ENCODE measurements at places on chromosomes 5 and 9.

- DNase-seq = peak; percentile 50
These were observed at the start of gene SHISAL2B for GRCh38 chr5:64690417-64691151. TSS of gene SHISAL2B (plus strand) at chr5:64690503. CDS start at chr5:64690624, 121 bp downstream.

- DNase-seq = no peak
These were observed 207.1 kb downstream of the SEMA5A start for GRCh38 chr5:9338796-9339195.

GRCh38 chr9:128304971-128305288 lies 17.3 kb downstream of the TRUB2 start:
- DNase-seq = peak; percentile 98

DNA sequence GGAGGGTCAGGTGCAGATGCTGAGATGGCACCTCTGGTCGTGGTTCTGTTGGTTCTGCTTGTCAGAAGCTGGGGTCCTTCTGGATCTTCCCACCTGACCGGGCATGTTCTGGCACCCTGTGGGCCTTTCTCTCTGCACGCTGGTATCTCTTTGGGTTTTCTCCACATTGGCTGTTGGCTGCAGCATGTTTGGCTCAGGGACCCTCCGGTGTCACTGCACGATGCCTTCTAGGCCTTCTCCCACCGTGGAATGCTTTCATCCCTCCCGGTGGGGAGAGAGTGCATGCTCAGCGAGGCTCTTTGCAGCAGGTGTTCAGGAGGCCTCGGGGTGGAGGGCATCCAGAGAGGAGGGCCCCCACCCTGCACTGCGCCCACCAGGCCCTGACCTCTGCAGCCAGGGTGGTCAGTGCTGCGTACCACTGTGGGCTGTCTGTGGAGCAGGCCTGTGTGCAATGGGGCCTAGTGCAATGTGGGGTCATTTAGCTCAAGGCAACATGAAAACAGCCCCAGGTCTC lies 119.4 kb downstream of the WNK2 start:
- no peak for DNase-seq

DNA sequence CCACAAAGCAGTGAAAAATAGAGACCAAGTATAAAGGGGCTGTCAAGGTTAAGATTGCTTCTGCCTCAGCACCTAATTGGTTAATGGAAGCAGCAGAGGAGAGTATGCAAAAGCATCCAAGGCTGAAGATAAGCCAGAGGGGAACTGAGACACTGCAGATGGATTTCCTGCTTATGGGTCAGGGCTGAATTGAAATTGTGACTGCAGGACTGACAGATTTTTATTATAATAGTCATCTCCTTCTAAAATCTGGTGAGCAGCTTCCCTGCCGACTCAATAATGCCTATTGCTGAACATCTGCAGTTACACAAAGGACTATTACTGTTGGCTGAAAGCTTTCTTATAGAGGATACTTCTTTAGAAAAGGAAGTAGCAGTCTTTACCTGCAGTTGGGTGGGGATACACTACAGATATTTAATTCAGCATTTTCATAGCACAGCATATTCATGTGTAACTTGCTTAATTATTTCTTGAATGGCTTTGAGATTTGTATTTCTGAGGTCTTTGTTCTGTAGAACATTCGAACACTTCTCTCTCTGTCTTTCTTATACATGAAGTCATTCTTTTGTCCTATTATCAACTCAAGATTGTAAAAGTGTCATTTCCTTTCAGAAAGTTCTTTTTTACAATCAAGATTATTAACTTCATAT lies 363.0 kb upstream of the RIOK2 start:
- no peak for DNase-seq

- DNase-seq = no peak
These were observed 414.3 kb upstream of the PAPPA start for GRCh38 chr9:115739096-115739875.

DNA sequence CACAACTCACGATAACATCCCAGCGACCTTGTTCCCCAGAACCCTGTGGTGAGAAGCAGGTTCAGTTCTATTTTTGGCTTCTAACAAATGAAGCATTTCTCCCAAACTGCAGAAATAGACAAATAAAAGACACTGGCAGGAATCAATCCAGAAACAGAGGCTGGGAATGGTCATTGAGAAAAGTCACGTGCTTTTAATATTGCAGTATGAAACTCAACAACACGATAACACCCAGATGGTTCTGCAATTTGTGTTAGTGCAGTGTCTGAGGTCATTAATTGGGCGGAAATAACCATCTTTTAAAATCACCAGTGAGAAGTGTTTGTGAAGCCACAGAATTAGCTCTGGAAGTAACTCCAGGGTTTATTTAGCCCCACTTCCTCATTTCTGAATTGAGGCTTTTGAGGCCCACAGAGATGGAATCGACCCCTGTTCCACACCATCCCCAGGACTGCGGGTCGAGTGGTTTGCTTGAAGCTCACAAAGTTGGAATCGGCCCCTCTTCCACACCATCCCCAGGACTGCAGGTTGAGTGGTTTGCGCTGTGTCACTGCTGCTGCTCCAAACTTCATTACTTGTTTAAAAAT lies 164.7 kb upstream of the IRX4 start:
- no peak for DNase-seq

GRCh38 chr5:171568389-171568788 lies 148.9 kb downstream of the FGF18 start:
- DNase-seq = no peak

- DNase-seq = no peak
These were observed 37.6 kb downstream of the ROPN1L start for GRCh38 chr5:10479154-10479721.

DNA sequence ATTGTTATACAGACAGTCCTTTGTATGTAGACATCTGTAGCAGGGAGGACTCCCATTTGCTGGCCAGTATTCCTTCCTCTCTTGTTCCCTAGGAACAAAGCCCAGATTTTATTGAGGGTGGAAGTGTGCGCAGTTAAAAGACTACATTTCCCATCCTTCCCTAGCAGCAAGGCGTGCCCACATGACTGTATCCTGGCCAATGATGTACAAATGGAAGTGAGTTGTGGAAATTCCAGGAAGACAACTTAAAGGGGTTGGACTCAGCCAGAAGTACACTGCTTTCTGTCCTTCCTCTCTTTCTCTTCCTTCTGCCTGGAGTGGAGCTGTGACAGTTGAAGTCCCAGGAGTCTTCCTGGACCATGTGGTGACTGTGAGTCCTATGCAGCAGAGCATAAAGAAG lies 89.0 kb downstream of the HRH2 start:
- DNase-seq = peak; percentile 51

Data from NCI-H82 (cell line).